ENCODE measurements at places on chromosomes 7 and 10. TPM values are rescaled to one million over a fixed set of nuclear protein-coding genes. Genes with fewer than 3 reads are reported as not detected.

The CFAP58 gene
- 1.0 TPM for total RNA-seq

DNA sequence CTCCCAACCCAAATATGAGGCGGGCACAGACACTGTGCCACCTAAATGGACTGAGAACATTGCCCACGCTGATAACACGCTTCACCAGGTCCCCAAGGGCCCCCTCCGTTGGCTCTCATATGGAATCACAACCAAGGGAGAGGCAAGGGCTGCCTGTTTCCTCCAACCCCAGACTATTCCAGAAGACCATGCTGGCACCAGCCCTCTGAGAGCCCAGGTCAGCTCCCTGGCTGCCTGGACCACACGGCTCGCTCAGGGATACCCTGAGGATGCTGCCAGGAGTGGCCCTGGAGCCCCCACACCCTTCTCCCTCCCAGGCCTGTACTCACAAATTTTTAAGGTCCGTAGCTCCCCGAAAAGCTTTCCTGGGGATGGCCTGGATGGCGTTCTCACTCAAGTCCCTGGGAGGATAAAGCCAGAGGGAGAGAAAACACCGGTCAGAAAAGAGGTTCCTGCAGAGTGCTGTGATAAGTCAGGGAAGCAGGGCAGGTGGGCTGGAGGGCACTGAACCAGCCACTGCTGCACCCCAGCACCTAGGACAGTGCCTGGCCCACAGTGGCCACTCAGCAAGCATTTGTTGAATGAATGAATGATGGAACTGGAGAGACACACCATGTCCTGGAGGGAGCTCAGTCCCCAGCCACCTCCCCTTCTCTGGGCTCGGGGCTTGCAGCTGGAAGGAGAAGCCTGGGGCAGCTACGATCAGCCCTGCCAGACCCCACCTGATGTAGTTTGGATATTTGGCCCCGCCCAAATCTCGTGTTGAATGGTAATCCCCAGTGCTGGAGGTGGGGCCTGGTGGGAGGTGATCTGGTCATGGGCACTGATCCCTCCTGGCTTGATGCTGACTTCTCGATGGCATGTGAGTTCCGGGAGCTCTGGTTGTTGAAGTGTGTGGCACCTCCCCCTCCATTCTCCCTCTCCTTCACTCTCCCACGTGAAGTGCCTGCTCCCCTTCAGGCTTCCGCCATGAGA, 119.8 kb downstream of the SLIT1 start:
- H3K27me3 ChIP-seq, result no peaks in the 10 kb centered on the region
- H3K4me1 ChIP-seq, result no peaks in the 10 kb centered on the region
- H3K4me3 ChIP-seq, result no peak overlapping the region

DNA sequence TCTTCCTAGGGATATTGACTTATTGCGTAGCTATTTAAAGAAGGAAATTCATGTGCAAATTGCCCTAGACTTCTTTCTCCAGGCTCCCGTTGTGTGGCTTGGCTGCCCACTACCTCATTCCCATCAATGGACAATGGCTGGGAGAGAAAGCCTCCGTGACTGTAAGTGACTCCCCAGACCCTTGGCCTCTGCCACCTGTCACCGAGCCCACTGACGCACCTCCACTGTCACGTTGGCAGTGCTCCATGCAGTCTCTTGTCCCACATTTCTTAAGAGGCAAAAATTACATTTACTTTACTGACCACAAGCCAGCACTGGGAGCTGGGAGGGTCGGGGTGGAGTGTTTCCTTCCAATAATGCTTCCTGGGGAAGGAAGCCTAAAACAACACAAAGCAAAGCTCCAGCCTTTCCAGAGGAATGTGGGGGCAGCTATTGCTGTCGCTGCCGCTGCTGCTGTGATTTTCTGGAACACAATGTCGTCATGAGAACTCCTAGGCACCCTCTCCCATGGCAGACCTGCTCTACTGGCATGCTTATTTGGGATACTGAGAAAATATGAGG, 89.7 kb upstream of the STEAP1B start:
- no peak overlapping the region for H3K4me3 ChIP-seq
- peak overlapping the region; percentile 44 for H3K27ac ChIP-seq
- no peaks in the 10 kb centered on the region for H3K36me3 ChIP-seq
- H3K4me1 ChIP-seq, result peaks cover 6% of the 10 kb centered on the region
- DNase-seq, result peak; percentile 48

GRCh38 chr7:26478550-26478949, 186.9 kb downstream of the SNX10 start:
- no peak overlapping the region for H3K4me3 ChIP-seq
- H3K27ac ChIP-seq, result no peak overlapping the region
- DNase-seq, result no peak
- no peaks in the 10 kb centered on the region for H3K36me3 ChIP-seq

DNA sequence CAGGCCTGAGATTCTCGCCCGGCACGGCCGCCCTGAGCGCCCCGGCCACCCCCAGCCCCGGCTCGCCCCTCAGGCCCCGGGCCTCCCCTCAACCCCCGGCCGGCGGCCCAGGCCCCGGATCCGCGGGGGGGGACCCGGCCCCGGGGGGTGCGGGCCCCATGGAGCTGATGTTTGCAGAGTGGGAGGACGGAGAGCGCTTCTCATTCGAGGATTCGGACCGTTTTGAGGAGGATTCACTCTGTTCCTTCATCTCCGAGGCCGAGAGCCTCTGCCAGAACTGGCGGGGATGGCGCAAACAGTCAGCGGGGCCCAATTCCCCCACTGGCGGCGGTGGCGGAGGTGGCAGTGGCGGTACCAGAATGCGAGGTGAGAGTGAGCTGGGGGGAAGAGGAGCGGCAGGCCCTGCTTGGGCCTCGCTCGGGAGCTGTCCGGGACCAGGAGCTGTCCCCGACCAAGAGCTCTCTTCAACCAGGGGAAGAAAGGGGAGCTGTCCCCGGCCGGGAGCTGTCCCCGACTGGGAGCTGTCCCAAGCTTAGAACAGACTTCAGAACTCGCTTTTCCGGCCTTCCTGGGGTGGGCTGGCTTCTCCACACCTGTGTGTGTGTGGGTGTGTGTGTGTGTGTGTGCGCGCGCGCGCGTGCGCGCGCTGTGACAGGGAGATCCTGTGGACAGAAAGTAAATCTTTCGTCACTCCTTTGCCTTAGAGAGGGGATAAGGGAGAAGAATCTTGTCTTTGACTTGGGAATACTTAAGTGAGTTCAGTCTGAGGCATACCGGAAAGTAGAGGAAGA, 510 bp downstream of the ZSWIM8 start:
- no peaks in the 10 kb centered on the region for H3K36me3 ChIP-seq
- peak overlapping the region; percentile 79 for H3K27ac ChIP-seq
- no peak for DNase-seq
- no peaks in the 10 kb centered on the region for H3K4me1 ChIP-seq
- no peaks in the 10 kb centered on the region for H3K27me3 ChIP-seq

- no peaks in the 10 kb centered on the region for H3K4me1 ChIP-seq
- H3K36me3 ChIP-seq, result no peaks in the 10 kb centered on the region
- H3K4me3 ChIP-seq, result no peak overlapping the region
- no peaks in the 10 kb centered on the region for H3K27me3 ChIP-seq
- H3K27ac ChIP-seq, result no peak overlapping the region
Observed at GRCh38 chr7:95777269-95777668, 4.9 kb downstream of the DYNC1I1 start.

DNA sequence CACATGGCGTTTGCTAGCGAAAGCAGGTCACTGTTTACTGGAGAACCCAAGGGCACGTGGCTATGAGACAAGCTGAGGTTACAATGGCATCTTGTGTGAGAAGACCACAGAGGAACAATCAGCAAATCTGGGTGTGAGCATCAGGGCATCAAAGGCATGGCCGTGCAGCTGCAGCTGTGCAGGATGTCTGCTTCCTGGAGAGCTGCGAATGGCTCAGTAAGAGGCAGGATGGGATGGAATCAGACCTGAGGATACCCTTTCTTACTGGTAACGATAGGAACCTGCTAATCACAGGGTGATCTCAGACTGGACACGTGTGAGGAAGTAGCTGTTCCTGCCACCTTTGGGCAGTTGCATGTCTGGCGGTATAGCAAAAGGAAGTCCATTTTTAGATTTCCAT, 119.5 kb downstream of the RNF216 start:
- no peak overlapping the region for H3K4me3 ChIP-seq
- no peak for DNase-seq
- no peak overlapping the region for H3K27ac ChIP-seq
- H3K36me3 ChIP-seq, result no peaks in the 10 kb centered on the region
- H3K27me3 ChIP-seq, result no peaks in the 10 kb centered on the region

- H3K27me3 ChIP-seq, result no peaks in the 10 kb centered on the region
- H3K27ac ChIP-seq, result peak overlapping the region; percentile 11
Observed at GRCh38 chr10:124152139-124153022, 59.0 kb upstream of the CHST15 start.

- H3K27me3 ChIP-seq, result no peaks in the 10 kb centered on the region
- H3K36me3 ChIP-seq, result no peaks in the 10 kb centered on the region
- H3K4me3 ChIP-seq, result no peak overlapping the region
- DNase-seq, result no peak
- no peak overlapping the region for H3K27ac ChIP-seq
Observed at GRCh38 chr7:52472006-52472620, 563.3 kb upstream of the POM121L12 start.

GRCh38 chr10:3551761-3552160, 233.2 kb downstream of the KLF6 start:
- H3K27me3 ChIP-seq, result no peaks in the 10 kb centered on the region
- H3K4me3 ChIP-seq, result no peak overlapping the region
- no peaks in the 10 kb centered on the region for H3K36me3 ChIP-seq
- H3K27ac ChIP-seq, result no peak overlapping the region

The DGKI gene
- total RNA-seq, result 5.2 TPM

DNA sequence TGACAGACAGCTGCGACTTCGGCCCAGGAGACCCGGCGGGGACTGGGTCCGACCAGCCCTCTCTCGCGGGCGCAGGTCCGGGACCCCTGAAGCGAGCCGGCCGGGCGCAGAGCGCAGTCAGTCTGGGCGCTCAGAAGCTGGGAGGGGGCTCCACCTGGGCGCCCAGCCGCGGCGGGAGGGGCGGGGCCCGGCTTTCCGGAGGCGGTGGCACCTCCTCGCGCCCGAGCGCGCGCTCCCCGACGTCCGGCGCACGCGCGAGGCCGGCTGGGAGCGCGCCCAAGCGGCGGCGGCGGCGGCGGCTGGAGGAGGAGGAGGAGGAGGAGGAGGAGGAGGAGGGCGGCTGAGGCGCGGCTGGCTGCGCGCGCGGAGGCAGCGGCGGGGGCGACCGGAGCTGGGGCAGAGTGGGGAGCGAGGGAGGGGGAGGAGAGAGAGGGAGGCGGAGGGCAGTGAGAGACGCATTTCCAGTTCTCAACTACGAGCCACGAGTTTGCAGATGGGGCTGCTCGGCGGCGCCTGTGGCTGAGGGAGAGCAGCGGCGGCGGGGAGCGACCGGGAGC, at the start of gene PALS2:
Gene PALS2 (plus strand): TSS at position 456 of the 557 bp plus-strand sequence. CDS start 50,216 bp downstream, outside the sequence.
- H3K4me3 ChIP-seq, result peak within 1 kb of the TSS; percentile 88
- peak within 1 kb of the TSS; percentile 70 for H3K27ac ChIP-seq
- H3K4me1 ChIP-seq, result peaks cover 4% of the 10 kb centered on the region
- H3K36me3 ChIP-seq, result no peaks in the 10 kb centered on the region
- no peaks in the 10 kb centered on the region for H3K27me3 ChIP-seq
- peak; percentile 62 for DNase-seq

The CHN2 gene
- total RNA-seq, result 22.9 TPM

The AMPH gene
- 19.6 TPM for total RNA-seq

- no peak for DNase-seq
- H3K27ac ChIP-seq, result peak overlapping the region; percentile 59
- H3K27me3 ChIP-seq, result no peaks in the 10 kb centered on the region
- no peaks in the 10 kb centered on the region for H3K4me1 ChIP-seq
- no peaks in the 10 kb centered on the region for H3K36me3 ChIP-seq
Observed at GRCh38 chr10:109982123-109982522, 25.7 kb upstream of the ADD3 start.

- no peak overlapping the region for H3K4me3 ChIP-seq
- no peaks in the 10 kb centered on the region for H3K27me3 ChIP-seq
- no peaks in the 10 kb centered on the region for H3K36me3 ChIP-seq
- H3K27ac ChIP-seq, result no peak overlapping the region
- no peaks in the 10 kb centered on the region for H3K4me1 ChIP-seq
Observed at GRCh38 chr10:50807851-50808776, 68.4 kb downstream of the ASAH2B start.

DNA sequence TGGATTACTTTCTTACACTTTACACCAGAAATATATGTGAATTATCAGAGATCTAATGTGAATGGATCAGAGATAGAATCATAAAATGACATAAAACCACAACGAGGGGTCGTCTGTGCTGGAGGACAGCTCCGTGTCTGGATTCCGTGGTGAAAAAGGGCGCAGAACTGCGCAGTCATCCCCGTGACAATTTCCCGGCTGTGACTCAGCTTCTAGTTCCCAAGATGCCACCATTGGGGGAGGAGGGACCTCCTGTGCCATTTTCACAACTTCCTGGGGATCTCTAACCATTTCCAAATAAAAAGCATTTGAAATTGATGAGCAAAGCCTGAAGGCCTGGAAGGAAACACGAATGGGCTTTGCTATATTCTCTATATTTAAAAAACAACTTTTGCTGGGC, 72.1 kb downstream of the PDGFA start:
- peaks cover 6% of the 10 kb centered on the region for H3K4me1 ChIP-seq
- DNase-seq, result no peak
- no peaks in the 10 kb centered on the region for H3K36me3 ChIP-seq
- H3K27ac ChIP-seq, result no peak overlapping the region

DNA sequence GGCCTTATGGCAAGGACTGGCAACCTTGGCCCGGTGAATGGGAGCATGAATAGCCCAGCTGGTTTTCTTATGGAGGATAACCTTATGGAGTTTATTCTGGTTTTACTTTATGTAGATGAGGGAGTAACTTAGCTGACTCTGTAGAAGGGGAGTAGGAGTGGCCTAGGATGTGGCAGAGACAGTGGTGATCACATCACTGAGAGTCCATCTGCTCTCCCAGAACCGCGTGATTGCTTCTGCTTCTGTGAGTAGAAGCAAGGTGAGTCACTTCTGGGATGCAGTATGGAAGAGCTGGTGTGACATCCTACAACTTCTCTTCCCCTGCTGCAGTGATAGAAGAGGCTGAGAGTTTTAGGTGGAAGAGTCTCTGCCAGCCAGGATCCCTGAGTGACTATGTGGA, 129.2 kb downstream of the RPS24 start:
- H3K27me3 ChIP-seq, result no peaks in the 10 kb centered on the region
- H3K36me3 ChIP-seq, result no peaks in the 10 kb centered on the region
- no peak for DNase-seq
- no peak overlapping the region for H3K27ac ChIP-seq
- no peak overlapping the region for H3K4me3 ChIP-seq
- H3K4me1 ChIP-seq, result no peaks in the 10 kb centered on the region

DNA sequence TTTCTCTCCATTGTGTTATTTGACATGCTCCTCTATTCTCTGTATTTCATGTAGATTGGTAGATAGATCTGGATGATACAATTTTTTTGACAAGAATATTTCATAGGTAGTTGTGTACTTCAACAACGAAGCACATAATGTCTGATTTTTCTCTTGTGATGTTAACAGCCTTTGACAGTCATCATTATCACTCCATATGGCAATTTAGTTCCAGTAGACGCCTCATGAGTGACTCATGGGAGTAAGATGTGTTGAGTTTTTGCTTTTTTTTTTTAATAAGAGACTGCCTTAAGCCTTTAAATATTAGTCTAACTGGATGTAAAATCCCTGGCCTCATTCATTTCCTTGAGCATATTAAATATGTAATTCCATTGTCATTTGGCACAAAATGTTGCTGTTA, 123.5 kb upstream of the ZNF32 start:
- H3K27me3 ChIP-seq, result no peaks in the 10 kb centered on the region
- no peak overlapping the region for H3K4me3 ChIP-seq
- DNase-seq, result no peak
- H3K27ac ChIP-seq, result no peak overlapping the region
- H3K4me1 ChIP-seq, result no peaks in the 10 kb centered on the region

Data from uterus (tissue), 4 donors.